ENCODE measurements at places on chromosomes 7 and 10.

- no peak for DNase-seq
Observed at GRCh38 chr7:11369696-11370095, 396.0 kb downstream of the PHF14 start.

DNA sequence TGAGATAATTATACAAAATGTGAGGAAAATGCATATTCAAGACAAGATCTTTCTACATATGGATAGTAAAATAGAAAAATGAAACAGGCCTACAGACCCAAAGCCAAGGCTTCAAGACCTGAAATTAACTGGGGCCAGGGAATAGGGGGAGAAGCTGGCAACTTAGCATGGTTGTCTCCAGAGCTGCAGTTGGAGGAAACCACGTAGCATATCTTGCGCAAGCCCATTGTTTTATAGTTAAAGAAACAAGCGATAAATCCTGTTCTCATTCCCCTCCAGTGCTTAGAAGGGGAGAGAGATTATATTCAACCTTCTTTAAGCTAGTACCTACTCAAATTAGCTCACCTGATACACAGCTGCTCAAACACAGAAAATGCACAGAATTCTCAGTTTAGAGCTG, 197.1 kb downstream of the SORCS1 start:
- no peak for DNase-seq

- no peak for DNase-seq
Observed at GRCh38 chr7:66967029-66967428, 28.4 kb downstream of the SBDS start.

DNA sequence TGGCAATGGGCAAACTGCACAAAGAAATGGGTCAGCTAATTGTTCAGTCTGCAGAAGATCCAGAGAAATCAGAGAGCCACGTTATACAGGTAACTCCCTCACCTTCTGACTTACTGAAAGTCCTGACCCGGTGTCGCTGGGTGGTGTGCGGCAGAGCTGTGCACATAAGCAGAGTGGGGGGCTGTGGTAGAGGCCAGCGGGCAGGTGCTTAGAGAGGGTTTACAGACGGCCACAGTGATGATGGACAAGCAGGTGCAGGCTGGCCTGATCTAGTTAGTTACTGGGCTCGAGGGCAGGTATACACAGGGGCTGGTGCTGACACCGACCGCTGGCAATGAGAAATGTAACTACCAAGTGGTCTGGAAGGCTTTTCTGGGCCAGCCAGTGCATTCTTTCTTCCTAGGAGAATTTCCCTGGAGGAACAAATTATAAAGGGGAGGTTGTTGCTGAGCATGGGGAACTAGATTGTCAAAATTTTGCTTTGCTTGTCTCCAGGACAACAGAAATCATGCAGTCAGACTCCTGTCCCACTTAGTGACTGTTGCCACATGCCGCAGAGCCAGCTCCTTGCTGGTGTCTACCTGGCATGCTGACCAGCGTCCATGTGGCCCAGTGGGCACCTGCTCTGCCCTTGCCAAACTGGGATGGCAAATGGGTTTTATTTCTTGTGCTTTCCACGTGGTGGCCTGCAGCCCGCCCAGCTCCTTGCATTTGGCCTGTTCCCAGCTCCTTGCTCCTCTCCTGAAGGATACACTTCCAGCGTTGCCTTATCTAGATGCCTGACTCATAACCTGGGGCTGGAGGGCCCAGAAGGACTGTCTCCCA, 28.8 kb downstream of the DENND10 start:
- DNase-seq: no peak

DNA sequence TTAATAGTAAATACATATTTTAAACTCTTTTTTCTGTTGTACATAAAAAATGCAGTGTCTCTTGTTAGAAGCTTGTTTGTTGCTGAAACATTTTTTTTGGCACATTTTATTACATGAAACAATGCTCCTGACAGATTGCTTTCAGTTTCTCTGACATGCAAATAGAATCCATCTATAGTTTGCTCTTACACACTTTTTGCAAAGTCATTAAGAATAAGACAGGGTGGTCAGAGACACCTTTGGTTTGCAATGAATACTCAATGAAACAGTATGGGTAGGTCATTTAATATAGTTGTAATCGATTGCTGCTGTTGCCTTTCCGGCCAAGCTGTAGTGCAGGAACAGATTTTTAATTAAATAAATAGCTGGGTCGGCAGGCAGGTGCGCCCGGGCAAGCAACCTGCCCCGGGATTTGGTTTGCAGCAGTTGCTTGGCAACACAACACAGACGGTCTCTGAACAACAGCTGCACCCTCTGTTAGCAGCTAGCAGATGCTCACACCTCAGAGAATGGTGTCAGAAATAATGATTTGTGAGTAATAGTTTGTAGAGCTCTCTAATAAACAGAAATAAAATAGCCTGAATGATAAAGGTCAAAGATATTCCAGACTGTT, 115.7 kb upstream of the CACNA2D1 start:
- DNase-seq: no peak

- DNase-seq: no peak
Observed at GRCh38 chr7:25968205-25968993, 183.6 kb upstream of the NFE2L3 start.

- no peak for DNase-seq
Observed at GRCh38 chr10:103766751-103767505, 88.4 kb downstream of the SH3PXD2A start.

DNA sequence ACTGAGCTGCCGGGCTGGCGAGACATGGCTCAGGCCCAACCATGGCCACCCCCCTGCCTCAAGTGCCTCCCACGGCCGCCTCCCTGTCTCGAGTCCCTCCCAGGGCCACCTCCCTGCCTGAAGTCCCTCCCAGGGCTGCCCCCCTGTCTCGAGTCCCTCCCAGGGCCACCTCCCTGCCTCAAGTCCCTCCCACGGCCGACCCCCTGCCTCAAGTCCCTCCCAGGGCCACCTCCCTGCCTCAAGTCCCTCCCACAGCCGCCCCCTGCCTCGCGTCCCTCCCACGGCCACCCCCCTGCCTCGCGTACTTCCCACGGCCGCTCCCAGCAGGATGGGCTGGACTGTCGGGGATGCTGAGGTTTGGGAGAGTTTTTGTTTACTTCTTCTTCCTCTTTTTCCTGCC, 462.5 kb downstream of the PTPRN2 start:
- DNase-seq: no peak

- DNase-seq: no peak
Observed at GRCh38 chr10:8402576-8402975, 348.1 kb downstream of the GATA3 start.

DNA sequence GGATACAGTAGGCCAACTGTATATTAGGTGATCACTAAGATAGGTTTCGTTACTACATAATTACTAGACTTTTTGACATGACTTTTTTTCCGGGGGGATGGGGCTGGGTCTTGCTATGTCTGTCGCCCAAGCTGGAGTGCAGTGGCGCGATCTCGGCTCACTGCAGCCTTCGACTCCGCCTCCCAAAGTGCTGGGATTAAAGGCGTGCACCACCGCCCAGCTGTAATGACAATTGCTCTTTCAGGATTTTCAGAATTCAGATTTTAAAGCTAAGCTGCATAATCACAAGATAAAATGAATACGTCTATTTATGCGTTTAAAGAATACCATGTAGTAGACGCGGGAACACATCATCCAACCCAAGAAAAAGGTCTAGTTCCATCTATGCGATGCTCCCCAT, 982 bp downstream of the IDI1 start:
- DNase-seq: no peak

- DNase-seq: peak; percentile 1
Observed at GRCh38 chr10:32112055-32112454, 55.8 kb upstream of the KIF5B start.

DNA sequence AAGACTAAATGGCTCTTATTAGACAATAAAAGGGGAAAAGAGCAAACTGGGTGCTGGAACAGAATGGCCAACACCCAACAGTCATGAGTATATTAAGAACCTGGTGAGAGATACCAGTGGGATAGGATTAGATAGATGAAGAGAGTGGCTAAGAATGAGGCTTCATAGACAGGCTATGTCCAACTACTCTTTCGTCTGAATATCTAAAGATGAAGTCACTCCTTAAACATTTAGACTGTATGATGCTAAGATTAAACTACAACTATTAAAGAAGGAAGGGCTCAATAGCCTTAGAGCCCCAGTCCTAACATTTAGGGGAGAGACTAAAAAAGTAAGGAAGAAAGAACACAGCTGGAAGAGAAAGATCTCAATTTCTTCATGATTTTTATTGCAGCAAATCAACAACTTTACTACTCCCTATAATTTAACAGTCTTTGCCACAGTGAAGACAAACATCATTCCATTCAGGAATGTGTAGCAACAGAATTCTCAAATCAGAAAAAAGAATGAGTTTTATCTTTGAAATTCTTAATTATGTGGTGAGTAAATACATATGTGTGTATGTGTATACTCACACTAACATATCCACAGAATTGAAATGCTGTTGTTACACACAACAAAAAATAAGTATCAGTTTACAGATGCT, 45.6 kb downstream of the CACNA2D1 start:
- DNase-seq: no peak

DNA sequence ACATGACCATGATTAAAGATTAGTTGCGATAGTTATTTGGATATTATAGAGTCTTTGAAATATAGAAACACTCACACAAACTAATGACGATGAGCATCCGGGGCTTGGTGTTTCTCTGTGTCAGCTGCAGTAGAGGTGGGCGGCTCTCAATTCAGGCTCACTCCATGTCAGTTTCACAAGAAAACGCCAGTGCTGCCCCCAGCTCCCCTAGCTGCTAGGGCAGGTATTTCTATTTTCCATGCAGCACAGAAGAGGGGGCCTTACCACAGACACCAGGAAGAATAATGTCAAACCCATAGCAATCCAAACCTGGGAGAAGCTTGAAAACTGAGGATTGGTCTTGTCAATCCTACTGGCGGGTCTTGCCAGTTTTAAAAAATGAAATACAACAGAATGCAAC, 197.1 kb downstream of the PHTF2 start:
- DNase-seq: no peak

- DNase-seq: no peak
Observed at GRCh38 chr10:51186361-51186760, 112.1 kb downstream of the PRKG1 start.

GRCh38 chr10:59098387-59098786, 78.1 kb upstream of the PHYHIPL start:
- peak; percentile 53 for DNase-seq

GRCh38 chr7:158343526-158343925, 244.1 kb downstream of the PTPRN2 start:
- no peak for DNase-seq

- DNase-seq: no peak
Observed at GRCh38 chr10:84727398-84727797, 399.0 kb downstream of the CCSER2 start.

DNA sequence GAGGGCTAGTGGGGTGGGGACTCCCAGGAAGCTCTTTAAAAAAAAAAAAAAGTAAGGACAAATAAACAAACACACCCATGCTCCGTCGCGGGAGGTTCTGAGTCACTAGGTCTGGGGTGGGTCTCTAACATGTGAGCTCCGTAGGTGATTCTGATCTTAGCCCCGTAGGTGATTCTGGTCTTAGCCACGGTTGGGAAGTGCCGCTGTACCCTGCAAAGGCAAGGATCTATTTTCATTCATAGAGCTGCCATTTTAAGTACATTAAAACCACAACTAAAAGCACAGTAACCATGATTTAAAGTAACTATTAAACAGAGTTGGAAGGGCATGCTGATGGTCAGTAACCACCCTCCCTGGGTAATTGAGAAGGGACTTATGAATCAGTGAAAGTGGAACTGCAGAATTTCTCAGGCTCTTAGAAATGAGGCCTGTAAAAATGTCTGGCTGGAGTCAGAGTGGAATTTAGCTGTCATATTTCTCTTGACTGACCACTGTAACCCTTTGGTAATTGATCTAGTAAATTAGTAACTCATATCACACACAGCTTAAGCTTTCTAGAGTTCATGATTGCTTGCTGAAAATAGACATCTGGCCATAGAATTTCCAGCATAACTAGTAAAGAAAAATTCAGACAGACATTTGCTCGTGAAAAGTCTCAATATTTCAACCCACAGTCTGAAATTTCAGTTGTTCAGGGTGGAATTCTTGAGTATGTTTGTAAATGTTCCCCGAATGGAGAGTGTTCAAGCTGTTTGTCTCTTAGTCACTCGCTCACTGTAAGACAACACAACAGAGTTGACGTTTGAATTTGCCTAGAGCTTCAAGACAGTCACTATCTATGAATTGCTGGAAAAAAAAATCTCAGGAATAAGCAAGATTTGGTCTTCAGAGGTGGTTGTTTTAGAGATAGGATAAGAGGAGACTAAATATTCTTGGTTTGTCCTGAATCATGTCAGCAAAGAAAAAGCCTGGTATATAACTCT, 34.2 kb upstream of the TCF7L2 start:
- DNase-seq: no peak

DNA sequence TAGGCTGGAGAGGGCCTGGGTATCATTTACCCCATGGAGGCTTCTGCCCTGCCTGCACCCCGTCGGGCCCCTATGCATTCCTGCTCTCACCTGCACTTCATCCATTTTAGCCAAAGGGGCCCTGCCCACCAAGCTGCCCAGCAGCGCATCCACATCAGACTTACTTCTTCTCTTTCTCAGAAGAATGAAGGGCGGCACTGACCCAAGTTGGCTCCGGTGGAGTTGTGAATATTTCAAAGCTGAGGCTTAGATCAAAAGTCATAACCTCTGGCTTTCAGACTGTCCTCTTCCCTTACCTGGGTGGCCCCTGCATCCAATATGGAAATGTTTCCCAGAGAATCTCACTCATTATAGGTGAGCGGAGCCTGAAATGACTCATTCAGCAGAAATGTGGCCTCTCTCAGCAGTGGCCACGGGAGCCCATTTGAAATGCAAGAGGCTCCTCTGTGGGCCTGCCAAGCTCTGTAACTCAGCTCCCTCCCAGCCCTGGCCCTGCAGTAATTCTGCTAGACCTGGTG, 117.6 kb upstream of the TCF7L2 start:
- no peak for DNase-seq

DNA sequence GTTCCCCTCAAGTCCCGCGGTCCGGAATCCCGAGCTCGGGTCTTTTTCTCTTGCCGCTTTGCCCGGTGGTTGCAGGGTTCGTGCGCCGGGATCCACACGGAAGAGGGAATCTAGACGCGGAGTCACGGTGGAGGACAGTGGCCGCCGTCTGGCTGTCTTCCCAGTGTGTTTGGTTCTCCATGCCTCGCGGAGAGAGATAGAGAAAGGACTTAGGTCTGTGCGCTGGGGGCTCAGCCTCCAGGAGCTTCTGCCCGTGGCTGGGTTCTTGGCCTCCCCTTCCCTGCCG, 1.6 kb downstream of the FFAR4 start:
- no peak for DNase-seq

- DNase-seq: no peak
Observed at GRCh38 chr7:5595545-5596045, 172.0 kb upstream of the TNRC18 start.

Data from AG04450 (cell line).